ENCODE measurements at places on chromosomes 1 and 21.
A peak's percentile ranks its signal among the peaks of the same experiment; 100 is the strongest.

GRCh38 chr21:46498335-46499050 lies 39.8 kb downstream of the DIP2A start:
- no peak for DNase-seq

DNA sequence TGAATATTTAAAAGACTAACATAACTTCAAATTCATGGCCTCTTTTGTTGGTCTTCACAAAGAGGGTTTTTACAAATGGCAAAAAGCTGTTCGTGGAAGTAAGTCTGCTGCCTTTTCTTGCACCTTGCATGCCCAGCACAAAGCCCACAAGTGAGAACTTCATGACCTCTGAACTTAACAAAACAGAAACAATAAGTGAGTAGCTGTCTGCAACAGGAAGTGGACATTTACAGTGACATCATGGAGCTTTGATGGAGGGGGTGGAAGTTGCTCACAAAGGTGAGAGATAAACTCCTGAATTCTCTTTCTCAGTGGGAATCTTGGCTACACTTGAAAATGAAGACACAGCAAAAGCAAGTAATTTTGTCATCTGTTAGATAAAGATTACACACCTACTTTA lies 303.3 kb upstream of the DEPDC1 start:
- no peak for DNase-seq

- DNase-seq, result no peak
These were observed 4.8 kb upstream of the MMEL1 start for GRCh38 chr1:2637442-2638145.

- DNase-seq, result no peak
These were observed 43.9 kb downstream of the UBE2G2 start for GRCh38 chr21:44757731-44758130.

DNA sequence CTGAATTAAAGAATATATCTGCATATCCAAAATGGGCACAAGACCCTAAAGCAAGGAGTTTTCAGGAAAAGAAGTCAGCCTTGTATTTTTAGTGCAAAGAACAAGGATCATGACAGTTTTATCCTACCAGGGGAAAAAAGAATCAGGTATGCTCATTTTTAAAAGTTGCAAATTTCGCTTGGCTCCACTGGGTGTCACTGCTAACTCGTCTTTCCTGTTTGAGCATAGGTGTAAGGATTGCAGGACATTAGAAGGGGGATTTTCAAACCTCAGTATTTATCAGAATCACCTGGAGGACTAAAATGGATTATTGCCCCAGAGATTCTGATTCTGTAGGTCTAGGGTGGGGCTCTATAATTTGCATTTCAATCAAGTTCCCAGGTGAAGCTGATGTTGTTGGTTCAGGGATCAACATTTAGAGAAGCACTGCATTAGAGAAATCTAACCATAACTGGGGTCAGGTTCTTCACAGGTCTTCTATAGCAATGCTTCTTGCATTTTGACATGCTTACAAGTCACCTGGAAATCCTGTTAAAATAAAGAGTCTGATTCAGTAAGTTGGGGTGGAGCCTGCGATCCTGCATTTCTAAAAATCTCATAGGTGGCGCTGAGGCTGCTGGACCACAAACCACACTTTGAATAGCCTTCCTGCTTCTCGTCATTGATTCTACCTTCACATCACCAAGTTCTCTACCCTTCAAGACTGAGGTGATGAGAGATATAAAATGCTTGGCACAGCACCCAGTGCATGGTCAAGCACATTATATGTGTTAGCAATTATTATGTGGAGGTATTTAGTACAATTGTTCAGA lies 39.6 kb downstream of the NUF2 start:
- DNase-seq, result peak; percentile 18

DNA sequence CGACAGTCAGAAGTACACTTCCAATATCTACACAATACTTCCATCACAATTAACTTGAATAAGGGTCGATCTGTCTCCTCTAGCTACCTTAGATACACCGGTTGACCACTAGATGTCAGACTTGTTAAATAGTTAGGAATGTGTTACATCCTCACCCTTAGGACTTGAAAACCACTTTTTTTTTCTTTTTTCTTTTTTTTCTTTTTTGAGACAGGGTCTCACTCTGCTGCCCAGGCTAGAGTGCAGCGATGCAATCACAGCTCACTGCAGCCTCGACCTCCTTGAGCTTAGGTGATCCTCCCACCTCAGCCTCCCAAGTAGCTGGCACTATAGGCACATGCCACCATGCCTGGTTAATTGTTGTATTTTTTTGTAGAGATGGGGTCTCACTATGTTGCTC lies 120.4 kb upstream of the GREM2 start:
- DNase-seq, result peak; percentile 57

GRCh38 chr1:210340311-210340710 lies 11.6 kb downstream of the HHAT start:
- DNase-seq, result no peak
